ENCODE measurements at places on chromosomes 11 and 22.
A peak's percentile ranks its signal among the peaks of the same experiment; 100 is the strongest.

- DNase-seq, result no peak
Observed at GRCh38 chr11:116312570-116313391, 460.0 kb downstream of the BUD13 start.

DNA sequence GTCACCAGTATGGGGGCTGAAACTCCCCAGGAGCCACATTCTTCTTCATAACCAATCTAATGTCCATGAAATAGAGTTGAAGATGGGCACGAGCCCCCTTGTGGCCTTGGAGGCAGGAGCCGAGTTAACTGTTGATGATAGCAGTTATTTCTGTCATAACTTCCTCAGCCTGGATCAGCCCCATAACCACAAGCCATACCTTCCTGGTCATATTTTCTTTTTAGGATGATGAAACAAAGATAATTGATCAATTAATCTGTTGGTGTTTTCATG, 65.0 kb upstream of the TTC12 start:
- DNase-seq, result no peak

- DNase-seq, result no peak
Observed at GRCh38 chr11:109249597-109249996, 172.4 kb upstream of the C11orf87 start.

DNA sequence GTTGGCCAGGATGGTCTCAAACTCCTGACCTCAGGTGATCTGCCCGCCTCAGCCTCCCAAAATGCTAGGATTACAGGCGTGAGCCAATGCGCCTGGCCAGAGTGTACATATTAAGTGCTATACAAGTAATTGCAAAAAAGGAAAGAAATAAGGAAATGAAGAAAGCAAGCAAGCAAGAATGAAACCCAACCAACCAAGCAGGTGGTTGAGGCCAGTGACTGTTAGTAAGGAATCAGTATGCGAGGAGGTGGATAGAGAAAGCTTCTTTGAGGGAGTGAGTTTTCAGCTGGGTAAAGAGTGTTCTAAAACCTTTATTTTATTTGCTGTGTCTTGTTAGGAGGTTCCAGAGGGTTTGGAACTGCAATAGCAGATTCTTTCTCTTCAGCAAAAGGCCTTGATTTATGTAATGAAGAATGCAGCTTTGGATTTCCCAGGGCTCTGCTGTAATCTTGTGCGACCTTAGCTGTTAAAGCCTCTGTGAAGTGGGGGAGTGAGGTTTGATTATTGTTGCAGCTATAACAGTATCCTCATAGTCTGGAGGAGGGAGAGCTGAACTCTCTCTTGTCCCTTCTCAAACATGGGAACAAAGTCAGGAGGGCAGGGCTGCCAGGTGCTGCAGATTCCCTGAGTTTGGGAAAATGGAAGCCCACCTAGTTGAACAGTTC, 5.7 kb downstream of the AMPD3 start:
- no peak for DNase-seq

DNA sequence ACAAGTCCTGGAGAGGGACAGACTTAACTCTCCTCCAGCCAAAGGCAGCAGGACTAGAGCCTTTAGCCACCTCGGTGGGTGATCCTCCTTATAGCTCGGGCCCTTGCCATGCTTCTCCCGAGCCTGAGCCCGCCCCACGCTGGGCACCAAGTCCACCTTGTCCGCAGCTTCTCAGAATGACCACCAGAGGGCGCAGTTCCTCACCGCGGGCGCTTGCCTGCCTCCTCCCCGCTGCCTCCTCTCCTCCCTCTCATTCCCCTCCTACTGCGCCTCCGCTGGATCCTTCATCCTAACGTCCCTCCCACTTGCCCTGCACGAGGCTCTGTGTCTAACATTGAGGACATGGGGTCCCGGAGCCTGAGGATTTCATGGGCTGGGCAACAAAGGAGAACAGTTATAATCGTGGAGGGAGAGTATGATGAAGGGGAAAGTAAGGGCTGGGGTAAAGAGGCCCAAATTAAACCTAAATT, 11.3 kb upstream of the MOGAT2 start:
- DNase-seq, result peak; percentile 77

DNA sequence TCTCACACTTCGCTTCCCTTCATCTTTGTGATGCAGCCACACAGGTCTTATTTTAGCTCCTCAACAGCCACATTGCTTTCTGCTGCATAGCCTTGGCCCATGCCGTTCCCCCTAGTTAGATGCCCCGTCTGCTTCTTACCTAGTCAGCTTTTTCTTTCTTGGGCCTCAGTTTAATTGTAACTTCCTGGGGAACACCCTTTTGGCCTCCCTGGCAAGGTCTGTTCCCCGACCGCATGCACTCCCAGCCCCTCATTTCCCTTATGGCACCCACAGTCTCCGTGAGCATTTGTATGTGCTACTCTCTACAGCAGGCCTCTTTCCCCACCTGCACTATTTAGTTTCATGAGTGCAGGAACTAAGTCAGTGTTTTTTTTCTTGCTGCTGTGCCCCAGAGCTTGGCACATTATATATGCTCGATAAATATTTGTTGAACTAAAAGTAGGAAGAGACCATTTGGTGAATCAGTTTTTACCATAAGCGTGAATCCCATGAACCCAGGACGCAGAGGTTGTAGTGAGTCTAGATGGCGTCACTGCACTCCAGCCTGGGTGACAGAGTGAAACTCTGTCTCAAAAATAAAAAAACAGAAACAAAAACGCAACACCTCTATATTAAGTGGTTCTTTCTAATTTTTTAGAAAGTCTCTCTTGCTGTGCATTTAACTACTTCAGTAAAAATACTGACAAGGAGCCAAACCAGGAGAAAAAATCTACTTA, 38.5 kb downstream of the TNRC6B start:
- DNase-seq, result no peak

DNA sequence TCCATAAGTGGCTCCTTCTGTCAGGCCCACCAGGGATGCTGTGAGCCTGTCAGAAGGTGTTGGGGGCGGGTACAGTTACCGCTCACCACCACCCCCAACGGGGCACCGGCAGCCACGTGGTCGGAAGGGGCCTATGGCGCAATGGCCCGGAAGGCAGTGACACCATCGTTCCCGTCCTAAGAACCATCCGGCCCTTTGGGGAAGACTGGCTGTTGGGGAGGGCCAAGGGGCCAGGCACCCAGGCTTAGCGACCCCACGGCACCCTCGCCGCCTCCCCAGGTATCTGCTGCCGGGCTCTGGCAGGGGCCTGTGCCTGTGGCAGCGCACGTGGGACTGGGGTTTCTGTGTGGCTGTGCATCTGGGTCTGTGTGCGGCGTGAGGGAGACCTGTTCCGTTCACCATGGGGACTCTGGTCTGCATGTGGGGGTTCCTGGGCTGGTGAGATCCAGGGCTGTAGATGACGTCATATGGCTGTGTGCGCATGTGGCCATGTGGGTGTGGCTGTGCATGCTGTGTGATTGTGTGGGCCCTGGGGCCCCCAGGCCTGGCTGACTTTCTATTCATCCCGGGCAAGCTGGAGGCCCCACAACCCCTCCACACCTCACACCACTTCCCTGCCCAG, 717 bp downstream of the OSM start:
- DNase-seq, result no peak

DNA sequence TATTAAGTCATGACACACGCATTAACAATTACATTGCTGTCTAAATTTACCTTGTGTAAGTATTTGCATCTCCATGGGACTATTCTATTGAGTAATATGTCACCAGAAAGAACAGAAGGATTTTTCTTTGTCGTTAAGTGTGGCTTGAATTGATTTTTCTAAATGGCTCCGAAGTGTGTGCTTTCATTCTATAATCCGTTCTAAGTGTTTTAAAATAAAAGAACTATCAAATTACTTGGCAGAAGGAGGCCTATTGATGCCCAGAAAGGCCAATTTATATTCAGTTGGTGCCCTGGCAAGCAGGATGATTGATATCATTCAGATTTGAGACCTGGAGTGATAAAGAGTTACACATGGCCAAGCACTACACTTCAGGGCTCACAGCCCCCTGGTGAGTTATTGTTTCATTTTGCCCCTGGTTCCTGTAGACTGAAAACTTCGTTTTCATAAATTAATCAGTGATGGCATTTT, 538.9 kb upstream of the ANO5 start:
- DNase-seq, result no peak

DNA sequence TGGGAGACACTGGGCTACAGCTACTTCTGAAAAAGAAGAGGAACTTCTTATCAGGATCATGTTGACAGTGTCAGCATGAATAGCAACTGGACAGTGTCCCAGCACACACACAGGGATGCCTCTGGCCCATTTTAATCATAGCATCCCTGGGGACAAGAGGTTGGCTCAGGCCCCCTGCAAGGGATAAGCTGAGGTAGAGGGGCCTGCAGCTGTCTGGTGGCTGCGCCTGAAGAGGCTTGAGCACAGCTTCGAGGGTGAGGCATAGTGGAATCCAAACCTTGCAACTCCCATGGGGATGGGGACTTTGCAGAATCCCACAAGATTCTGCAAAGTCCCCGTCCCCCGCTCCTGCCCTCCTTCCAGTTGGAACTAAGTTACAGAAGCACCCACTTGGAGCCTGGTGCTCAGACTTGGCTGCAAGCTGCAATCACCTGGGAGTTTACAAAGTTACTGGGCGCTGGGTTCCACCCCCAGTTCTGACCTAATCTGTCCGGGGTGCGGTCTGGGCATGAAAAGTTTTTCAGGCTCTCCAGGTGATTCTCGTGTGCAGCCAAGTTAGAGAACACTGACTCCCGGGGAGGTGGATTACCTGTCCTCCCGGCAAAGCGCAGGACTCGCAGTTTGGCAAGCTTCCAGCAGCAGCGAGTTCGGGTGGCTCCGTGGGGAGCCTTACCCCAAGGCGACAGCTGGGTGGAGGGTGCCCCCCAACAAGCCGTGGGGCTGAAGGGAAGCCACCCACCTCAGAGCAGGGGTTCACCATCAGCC, 16.0 kb upstream of the LINC01488 start:
- no peak for DNase-seq

GRCh38 chr11:85748455-85748891, 62.5 kb downstream of the SYTL2 start:
- DNase-seq, result no peak

DNA sequence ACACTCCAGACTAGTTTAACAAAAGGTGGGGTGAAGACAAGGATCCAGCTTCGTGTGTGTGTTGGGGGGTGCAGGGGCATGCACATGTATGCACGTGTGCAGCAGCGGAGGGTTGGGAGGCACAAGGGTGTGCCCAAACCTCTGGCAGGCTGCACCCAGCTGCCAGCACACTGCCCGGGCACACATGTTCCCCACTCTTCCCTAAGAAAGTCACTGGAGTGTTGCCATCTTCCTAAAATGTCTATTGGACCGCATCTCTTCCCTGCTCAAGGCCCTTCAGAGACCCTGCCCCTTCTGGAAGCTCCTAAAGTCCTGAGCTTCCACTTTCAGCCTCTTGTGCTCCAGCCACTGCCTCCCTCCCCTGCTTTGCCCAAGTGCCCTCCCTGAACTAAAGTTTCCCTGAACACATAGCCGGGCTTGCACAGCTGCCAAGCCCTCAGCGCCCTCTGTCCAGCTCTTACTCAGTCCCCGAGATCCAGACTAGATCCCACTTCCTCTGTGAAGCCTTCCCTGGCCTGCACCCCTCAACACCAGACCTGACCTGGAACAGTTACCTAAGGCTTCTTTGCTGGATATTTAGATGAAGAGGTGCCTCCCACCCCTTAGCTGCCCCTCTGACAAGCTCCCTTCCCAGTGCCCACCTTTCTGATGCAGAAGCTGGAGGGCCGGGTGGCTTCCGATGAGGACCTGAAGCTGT, 6.0 kb downstream of the CFL1 start:
- DNase-seq, result no peak

DNA sequence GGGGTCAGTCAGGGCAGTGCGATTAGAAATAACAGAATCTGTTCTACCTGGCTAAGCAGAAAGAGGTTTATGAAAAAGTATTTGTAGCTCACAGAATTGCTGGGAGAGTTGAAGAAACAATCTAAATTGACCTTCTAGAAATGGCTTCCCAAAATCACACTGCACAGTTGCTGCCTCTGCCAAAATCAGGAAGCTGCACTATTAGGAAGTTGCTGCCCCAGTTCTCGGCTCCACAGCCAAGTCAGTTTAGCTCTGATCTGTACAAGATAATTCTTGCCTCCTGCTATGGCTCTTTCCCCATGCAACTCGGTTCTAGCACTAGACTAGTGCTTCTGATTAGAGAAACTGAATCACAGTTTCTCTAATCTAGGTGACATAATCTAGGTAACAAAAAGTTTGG, 16.0 kb upstream of the CCDC90B start:
- no peak for DNase-seq

DNA sequence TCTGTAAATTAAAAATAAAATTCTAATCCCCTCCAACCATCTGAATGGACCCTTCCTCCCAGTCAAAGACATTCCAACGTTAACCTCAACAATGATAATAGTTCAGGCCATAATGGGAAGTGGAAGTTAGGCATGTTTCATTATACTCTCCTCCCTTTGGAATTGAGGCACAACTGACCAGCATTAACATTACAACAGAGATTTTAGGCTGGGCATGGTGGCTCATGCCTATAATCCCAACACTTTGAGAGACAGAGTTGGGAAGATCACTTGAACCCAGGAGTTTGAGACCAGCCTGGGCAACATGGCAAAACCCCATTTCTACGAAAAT, 2.4 kb upstream of the CTSF start:
- DNase-seq, result no peak

DNA sequence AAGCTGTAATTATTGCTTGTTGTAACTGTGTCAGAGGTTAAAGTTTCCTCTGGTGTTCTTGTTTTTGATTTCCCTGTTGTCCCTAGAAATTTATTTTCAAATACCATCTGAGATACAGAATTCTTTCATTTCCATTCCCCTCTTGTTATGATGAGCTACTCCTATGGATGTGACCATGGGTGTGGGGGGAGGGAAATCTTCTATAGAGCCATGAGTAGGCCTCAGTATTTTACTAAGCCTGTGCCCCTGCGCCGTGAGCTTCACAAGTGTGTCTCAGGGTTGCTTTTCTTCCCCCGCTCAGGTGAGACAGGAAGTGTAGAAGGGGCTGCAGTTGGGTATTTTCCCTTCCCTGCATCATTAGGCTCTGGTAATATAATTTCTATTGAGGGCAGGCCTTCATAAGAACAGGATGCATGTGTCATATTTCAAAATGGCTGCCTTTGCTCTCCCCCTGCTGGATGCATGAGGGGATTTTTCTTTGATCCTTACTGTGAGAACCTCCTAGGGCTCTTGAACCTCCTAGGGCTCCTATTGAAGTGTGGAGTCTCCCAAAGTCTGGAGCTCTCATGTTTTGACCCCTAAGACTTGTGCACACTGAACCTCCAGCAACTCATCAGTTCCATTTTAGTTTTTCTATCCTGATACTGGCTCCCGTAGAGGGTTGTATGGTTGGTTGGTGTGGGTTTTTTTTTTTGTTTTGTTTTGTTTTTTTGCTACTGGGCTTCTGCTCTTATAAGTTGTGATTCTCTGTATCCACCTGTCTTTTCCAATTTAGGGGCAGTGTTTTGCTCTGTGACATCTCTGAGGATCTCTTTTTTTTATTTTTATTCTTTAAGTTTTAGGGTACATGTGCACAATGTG, 658.2 kb downstream of the NTM start:
- DNase-seq, result no peak

DNA sequence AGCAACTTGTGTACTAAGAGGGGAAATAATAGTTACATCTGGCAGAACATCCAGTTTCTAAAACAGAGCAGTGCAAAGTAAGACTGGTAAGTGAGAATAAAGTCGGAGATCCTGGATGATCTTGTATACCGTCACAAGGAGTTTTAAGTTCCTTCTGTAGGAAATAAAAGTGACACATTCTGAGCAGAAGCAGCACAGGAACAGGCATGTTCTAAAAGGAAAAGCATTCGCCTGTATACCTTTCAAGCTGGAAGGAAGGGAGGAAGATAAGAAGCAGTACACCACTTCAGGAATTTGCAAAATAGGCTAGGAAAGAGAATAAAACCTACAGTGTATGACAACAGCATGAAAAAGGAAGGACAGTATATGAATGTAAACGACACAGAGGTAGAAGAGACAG, 106.2 kb upstream of the TP53AIP1 start:
- DNase-seq, result no peak
